ENCODE measurements at places on chromosomes 3 and 15.
A peak's percentile ranks its signal among the peaks of the same experiment; 100 is the strongest.

GRCh38 chr15:44654858-44655257 lies 8.6 kb downstream of the SPG11 start:
- no peak for DNase-seq

- no peak for DNase-seq
These were observed 90.6 kb downstream of the TNFAIP8L3 start for GRCh38 chr15:51004103-51004551.

DNA sequence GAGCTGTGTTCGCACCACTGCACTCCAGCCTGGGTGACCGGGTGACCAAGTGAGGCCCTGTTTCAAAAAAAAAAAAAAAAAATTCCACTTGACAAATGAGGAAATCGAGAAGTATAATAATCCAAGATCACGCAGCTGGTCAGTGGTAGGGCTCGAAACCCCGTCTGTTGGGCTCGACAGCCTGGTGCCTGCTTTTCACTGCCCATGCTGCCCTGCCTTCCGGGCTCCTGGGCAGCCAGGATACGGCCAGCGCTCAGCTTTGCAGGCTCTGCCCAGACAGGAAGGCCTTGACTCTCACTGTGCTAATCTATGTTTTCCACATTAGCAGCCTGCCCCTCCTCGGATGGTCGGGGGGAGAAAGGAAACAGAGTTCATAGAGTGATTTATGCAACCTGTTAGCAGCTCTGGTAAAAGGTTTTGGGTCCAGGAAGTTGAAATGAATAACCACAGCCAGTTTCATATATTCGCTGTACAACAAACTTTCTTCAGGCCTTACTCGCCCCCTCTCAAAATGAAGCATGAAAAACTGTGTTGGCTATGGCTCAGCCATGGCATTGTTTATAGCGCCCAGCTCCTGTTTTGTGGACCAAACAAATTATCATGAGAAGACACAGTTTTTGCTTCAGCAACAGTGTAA lies 108.8 kb downstream of the XXYLT1 start:
- peak; percentile 20 for DNase-seq

DNA sequence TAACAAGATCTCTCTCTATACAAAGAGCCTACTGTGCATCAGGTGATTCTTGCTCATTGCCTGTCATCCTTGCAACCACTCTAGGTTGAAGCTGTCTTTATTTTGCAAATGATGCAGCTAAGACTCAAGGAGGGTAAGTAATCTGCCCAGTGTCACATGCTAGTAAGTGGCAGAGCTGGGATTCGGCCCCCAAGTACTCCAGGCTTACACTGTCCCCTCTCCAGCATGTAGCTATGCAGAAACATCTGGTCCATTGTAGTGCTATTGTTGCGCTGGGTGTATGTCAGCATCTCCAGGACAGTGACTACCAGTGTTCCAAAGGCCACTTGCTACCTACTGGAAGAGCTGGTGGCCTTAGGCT lies 248.9 kb downstream of the SLCO3A1 start:
- DNase-seq, result no peak

GRCh38 chr3:145817870-145818483 lies 343.0 kb downstream of the PLOD2 start:
- no peak for DNase-seq

GRCh38 chr15:78035321-78035751 lies 42.2 kb downstream of the TBC1D2B start:
- DNase-seq, result no peak

DNA sequence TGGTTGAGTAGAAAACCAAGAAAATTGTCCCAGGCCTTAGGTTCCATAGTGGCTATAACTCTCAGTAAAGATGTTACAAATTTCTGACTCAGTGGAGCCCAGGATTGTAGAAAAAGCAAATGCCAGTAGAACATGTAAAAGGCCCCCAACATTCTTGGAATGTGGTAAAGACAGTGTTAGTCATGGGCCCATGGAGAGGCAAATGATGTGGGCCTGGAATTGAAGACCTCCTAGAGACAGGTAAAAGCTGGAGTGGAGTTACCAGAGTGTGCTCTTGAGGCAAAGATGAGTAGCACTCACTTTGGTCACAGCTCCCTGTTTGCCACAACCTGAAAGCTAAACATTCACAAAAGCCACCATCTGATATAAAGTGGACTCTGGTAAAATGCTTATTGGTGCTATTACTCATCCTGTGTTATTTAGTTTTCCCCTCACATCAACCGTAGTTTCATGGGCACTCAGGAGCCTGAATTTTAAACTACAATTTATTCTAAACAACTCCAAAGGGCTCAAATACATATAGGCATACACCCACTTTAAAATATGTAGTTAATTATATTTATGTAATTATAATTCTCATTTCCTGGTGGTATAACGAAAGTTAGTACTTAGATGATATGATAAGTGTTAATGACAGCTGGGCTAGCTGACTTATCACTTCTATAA lies 359.6 kb upstream of the NECTIN3 start:
- no peak for DNase-seq

GRCh38 chr3:168414149-168414548 lies 318.4 kb upstream of the GOLIM4 start:
- no peak for DNase-seq

- DNase-seq, result no peak
These were observed 328.9 kb upstream of the CBLB start for GRCh38 chr3:106197532-106198194.

DNA sequence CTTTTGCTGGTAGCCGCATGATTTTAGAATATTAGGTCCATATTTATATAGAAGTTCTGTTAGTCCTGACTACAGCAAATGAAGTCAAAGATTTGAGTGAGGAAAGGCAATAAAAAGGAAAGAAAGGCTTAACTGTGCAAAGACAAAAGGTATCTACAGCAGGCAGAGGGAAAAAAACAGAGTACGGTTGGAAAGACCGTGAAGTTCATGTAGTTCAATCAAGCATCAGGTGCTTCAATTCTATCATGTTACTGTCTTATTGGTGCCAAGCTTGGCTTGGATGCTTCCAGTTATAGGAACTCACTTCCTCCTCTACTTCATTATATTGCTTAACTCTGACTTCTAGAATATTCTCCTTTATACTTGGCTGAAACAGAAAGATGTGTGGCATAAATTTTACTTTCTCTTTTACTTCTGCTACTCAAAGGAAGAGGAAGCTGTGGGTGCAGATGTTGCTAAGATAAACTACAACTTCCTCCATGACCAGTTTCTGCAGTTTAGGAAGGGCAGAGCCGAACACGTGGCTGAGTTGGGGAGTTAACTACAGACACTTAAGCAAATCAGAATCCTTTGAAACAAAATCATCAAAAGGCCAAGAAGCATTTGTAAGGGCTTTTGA lies 72.6 kb upstream of the ZBED2 start:
- peak; percentile 90 for DNase-seq

- peak; percentile 76 for DNase-seq
These were observed 372.5 kb upstream of the CFAP20DC start for GRCh38 chr3:59422312-59422711.

DNA sequence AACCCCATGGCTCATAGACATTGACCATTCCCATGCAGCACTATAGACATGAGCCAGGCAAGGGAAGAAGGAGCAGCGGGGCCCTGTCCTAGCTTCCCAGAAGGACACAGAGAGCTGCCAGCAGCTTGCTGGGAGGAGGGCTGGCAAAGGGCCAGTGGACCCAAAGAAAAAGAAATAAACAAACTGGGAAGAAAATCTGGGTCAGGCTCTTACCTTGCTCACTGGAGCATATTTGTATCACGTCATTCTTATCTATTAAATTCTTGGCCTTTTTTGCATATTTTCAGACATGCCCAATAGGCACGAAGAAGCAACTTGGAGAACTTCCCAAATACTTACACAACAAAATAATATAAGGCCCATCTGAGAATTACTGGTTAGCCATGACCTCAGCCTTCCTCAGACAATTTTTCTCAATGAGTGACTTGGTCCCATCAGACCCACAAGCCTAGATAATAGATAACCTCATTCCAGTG lies 28.4 kb downstream of the RASGRP1 start:
- DNase-seq, result no peak

- DNase-seq, result no peak
These were observed 44.1 kb downstream of the CLDN18 start for GRCh38 chr3:138054057-138054456.

GRCh38 chr3:158789592-158789991 lies 12.3 kb upstream of the MFSD1 start:
- DNase-seq, result no peak

- DNase-seq, result no peak
These were observed 4.4 kb downstream of the CPLX3 start for GRCh38 chr15:74830868-74831267.

- no peak for DNase-seq
These were observed 508.0 kb downstream of the FOXP1 start for GRCh38 chr3:71075494-71075893.

GRCh38 chr3:128170866-128171516 lies 17.7 kb downstream of the EEFSEC start:
- DNase-seq, result no peak

DNA sequence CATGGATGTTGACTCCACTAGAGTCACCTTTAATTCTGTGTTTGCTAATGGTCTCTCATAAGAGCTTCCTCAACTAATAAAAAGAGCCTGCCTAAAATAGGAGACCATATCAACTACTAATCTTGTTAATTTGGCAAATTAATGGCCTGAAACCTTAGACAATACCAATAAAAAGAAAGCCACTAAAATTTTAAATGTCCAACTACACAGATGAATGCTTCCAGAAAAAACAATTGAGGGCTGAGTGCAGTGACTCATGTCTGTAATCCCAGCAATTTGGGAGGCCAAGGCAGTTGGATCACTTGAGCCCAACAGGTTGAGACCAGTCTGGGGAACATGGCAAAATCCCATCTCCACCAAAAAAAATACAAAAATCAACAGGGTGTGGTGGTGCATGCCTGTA lies 230.9 kb downstream of the NSUN3 start:
- DNase-seq, result no peak

GRCh38 chr3:13884851-13885703 lies 5.2 kb upstream of the WNT7A start:
- DNase-seq, result peak; percentile 52

- DNase-seq, result no peak
These were observed 147.1 kb upstream of the LPP start for GRCh38 chr3:188006726-188007393.

DNA sequence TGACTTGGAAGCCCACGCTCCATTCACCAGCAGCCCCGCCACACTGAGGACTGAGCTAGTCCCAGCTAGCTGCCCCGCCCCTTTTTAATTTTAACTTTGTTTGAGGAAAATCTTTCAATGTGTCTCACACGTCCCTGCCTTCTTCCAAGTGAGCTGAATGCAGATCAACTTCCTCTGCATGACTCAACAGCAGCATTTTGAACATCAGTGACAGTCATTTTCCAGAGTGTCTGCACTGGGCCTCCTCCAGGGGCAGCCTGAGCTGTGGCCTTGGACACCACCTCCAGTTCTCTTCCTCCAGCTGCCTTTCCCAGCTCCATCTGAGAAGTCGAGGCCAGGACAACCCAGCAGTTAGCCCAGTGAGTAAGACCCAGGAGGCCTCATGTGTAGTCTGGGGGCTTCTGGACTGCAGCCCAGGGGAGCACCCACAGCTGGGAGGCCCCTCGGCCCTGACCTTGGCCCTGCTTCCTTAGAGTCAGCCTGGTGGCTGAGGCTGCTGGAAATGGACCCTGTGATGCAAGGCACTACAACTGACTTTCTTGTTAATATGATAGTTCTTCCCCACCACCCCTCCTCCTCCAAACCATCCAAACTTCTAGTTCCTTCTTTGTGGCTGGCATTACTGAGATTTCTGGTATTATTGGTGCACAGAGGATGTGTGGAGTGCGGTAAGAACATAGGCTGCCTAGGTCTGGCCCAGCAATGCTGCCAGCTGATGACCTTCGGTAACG lies 21.4 kb upstream of the ESYT3 start:
- DNase-seq, result no peak

- DNase-seq, result peak; percentile 2
These were observed 65.9 kb downstream of the CACNA2D3 start for GRCh38 chr3:54188176-54188791.

- no peak for DNase-seq
These were observed 642.3 kb upstream of the CFAP20DC start for GRCh38 chr3:59692117-59692516.

DNA sequence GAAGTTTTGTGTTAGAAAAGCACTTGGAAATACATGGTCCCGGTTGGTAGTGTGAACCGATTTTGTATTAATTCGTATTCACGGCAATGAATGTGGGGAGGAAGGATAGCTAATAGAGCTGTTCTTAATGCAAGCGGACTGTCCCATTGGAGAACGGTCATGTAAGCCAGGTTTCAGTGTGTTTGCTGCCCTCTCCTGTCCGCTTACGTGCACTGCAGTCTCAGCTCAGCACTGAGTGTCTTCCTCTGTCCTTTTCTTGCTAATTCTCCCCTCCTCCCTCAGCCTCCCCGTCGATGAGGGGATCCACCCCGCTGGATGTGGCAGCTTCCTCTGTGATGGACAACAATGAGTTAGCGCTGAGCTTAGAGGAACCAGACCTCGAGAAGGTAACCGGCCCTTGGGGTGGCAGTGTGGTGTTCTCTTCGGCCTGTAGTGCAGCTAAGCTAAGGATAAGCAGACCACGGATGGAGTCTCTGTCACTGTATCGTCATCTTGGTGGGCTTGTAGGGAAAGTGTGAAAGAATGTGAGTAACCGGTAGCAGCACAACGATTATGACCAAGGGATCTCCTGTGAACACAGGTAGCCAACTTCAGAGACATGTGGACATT lies 267.5 kb upstream of the CHRM5 start:
- peak; percentile 70 for DNase-seq

GRCh38 chr15:95932141-95932540 lies 398.4 kb upstream of the NR2F2 start:
- no peak for DNase-seq
